OCI-M1 (cell line): ENCODE measurements at places on chromosomes 16 and 17.
A peak's percentile ranks its signal among the peaks of the same experiment; 100 is the strongest.

- no peak for DNase-seq
These were observed 89.6 kb downstream of the GPR139 start for GRCh38 chr16:19984135-19984534.

GRCh38 chr16:49473131-49473530 is 99.5 kb downstream of the C16orf78 start:
- no peak for DNase-seq

- no peak for DNase-seq
These were observed 643.6 kb downstream of the HS3ST4 start for GRCh38 chr16:26335236-26335853.

DNA sequence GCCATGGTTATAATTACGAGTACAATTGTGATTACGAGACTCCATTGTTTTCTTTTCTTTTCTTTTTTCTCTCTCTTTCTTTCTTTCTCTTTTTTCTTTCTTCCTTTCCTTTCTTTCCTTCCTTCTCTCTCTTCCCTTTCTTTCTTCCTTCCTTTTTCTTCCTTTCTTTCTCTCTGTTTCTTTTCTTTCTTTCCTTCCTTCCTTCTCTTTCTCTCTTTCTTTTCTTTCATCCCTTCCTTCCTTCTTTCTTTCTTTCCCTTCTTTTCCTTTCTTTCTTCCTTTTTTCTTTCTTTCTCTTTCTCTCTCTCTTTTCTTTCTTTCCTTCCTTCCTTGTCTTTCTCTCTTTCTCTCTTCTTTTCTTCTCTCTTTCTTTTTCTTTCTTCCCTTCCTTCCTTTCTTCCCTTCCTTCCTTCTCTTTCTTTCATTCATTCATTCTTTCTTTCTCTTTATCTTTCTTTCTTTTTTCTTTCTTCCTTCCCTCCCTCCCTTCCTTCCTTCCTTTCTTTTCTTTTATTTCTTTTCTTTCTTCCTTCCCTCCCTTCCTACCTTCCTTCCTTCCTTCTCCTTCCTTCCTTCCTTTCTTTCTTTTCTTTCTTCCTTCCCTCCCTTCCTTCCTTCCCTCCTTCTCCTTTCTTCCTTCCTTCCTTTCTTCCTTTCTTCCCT is 14.1 kb upstream of the NTN1 start:
- DNase-seq, result no peak

- no peak for DNase-seq
These were observed 2.3 kb downstream of the LRRC3C start for GRCh38 chr17:39929646-39930407.

DNA sequence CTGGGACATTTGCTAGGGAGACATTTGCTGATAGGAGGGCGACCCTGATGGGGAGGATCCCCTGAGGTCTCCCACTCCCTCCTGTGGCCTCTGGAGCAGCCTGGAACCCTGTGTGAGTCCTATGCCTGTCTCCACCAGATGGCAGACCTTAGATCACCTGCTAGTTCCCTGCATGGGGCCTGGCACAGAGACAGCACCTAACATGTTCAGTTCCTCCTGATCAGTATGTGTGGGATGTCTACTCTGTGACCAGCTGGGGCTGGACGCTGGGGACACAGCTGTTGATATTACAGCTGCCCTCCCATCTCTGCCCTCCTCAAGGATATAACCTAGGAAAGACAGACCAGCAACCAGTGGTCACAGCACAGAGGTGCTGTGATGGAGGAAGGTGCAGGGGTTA is 1.1 kb upstream of the ADCY7 start:
- peak; percentile 48 for DNase-seq

DNA sequence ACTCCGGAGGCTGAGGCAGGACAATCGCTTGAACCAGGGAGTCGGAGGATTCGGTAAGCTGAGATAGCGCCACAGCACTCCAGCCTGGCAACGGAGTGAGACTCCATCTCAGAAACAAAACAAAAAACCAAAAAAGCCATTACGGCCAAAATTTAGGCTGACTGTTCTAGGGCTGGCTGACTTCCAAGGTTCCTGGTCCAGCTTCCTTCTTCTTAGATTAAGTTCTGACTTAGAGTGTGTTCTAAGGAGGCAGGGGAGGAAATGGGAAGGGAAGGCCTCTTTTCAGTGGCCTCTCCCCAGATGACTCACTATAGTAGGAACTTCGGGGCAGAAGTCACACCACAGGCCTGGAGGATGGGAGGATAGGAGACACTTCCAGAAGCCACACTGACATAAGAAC is 27.7 kb upstream of the CLEC18B start:
- peak; percentile 15 for DNase-seq

DNA sequence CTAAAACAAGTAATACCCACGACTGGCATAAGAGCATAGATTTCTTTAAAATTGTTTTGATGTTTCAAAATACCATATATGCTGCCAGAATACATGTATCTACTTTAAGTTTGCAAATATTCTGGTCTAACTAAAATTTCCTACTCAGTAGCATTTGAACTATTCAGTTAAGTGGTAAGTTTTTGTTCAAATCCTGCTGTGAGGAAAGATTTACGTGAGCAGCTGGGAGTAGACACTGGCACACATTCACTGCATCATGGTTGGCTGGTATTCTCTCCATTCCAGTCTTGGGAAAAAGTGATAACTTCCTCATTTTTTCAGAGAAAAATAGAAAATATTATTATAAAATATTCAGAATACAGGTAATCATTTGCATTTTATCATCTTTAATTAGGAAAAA is 133.6 kb downstream of the SKAP1 start:
- DNase-seq, result no peak

DNA sequence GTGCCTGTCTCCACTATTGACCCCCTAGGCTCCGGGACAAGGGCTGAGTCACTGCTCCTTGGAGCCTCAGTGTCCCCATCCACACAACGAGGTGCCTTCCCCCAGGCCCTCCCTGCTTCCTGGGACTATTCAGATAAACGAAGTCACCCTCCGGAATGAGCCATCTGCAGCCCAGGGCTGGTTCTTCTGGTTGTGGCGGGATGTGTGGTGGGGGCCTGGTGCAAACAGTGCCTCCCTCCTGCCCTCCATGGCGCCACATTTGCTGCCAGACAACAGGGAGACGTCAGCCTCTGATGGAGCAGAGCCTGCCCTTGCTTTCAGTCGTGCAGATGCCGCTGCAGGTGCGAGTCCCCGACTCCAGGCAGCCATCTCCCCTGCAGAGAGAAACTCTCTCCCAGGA is 5.1 kb upstream of the KRT16 start:
- no peak for DNase-seq

GRCh38 chr16:77169650-77170236 is 21.2 kb upstream of the MON1B start:
- peak; percentile 71 for DNase-seq

GRCh38 chr17:7080456-7081041 is 498 bp upstream of the CLEC10A start:
- DNase-seq, result no peak

GRCh38 chr17:7019367-7019766 is 3.5 kb upstream of the BCL6B start:
- no peak for DNase-seq

- DNase-seq, result no peak
These were observed 35.2 kb downstream of the SLC7A5 start for GRCh38 chr16:87834005-87834667.

- no peak for DNase-seq
These were observed 9.3 kb upstream of the DUSP14 start for GRCh38 chr17:37480427-37480826.

GRCh38 chr16:77443357-77444146 is 8.7 kb upstream of the ADAMTS18 start:
- DNase-seq, result no peak

DNA sequence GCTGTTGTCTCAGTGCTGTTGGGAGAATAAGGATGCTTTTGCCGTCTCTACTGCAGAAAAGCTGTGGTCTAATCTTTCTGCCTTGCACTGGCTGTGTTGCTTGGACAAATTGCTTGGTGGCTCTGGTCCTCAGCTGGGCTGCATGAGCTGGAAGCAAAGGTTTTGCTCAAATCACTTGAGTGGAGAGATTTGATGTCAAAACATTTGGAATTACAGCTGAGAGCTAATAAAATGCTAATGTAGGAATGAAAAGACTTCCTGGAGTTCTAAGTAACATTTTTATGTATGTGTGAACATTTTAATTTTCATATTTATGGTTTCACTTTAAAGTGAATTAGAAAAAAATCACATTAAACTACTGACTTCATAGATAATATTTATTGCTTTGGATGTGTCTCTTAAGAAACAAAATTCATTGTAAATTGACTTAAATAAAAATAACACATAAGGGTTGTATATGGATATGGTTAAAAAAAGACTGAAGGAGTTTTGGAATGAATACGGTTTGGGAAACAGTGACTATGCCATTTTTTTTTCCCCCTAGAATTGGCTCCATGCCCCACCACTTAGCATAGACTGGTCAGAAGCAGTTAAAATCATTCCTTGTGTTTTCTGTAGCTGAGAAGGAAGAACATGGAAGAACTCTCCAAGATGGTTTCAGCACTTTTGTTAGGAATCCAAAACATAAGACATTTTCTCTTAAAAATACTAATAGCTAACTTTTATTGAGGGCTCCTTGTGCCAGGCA is 39.2 kb upstream of the FAM20A start:
- no peak for DNase-seq

DNA sequence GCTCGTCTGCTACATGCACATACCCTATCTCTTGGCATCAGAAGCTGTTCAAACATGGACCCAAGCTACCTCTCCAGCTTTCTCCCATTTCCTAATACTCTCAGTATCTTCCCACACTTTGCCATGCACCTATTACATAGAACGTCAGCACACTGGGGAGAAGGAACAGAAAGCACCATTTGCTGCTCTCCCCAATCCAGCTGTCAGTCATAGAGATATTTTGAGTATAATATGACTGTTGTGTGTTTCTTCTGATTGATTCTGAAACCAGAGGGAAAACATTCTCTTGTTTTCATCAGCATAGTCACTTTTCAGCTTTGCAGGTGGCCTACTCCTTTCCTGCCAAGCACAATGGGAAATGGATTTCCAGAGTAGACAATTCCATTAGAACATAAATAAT is 107.1 kb downstream of the ADAMTS18 start:
- DNase-seq, result no peak

- DNase-seq, result no peak
These were observed 4.9 kb upstream of the RASD1 start for GRCh38 chr17:17500999-17501605.

- no peak for DNase-seq
These were observed 297.3 kb downstream of the ABCC12 start for GRCh38 chr16:47858333-47858982.

GRCh38 chr16:57024894-57025680 is 35.7 kb downstream of the NLRC5 start:
- no peak for DNase-seq

GRCh38 chr17:47924785-47925677 is 16.3 kb upstream of the PNPO start:
- DNase-seq, result no peak

- no peak for DNase-seq
These were observed 39.2 kb upstream of the MAF start for GRCh38 chr16:79639576-79640311.

DNA sequence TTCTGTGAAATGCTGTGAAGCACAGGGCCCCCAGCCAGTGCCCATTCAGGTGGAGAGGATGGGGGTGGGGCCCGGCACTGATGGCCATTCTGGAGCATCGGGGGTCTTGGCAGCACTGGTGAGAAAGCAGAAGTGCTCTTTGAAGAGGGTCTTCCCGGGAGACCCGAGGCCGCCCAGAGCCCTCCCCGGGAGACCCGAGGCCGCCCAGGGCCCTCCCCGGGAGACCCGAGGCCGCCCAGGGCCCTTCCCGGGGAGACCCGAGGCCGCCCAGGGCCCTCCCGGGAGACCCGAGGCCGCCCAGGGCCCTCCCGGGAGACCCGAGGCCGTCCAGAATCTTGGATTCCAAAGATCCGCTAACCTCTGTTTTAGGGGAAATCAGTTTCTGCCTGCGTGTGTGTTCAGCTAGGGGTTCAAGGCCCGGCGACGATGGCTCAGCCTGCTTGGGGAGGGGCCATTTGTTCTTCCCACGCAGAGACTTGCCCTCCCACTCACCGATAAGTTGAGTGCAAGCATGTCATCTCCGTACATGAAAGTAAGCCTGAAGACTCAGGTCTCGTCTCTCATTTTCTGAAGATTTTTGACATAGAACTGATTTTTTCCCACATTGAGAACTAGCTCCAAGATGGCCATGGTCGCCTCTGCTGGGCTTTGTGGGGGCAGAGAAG is 35.2 kb upstream of the CAPN15 start:
- DNase-seq, result no peak

DNA sequence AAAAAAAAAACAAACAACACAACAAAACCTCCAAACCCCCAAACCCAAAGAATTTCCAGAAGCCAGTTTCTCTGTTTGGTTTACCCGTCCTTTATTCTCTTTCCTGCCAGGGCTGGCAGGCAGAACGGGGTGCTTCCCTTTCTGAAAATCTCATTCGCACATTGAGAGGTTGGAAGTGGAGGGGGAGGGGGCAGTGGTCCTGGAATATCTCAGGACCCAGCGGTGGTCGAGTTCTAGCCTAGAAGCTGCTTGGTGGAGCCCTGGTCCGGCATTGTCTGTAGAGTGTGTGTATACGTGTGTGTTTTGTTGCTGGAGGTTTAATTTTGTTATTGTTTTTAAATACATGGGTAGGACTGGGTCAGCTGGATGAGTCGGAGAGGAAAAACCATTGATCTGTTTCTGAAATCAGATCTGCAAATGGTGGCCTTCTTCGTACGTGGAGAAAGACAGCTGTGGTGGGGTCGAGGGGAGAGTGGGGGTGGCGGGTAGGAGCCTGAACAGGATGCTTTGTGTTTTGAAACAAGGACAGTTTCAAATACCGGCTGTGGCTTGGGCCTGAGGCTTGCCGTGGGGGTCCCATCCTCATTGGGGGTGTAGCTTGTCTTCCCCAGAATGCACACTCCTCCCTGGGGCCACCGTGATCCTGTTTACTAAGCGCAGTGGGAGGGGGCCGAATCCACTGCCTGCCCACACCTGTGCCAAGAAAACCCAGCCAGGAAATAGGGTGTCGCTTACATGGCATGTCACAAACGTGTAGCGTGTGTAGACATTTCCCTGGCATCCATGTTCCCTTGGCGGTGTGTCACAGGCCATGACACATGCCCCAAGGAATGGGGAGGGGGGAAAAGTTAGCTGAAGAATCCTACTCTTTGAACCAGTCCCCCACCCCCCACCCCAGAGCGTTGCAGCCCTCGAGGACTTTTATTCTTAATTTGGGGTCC is 1.6 kb downstream of the CMIP start:
- peak; percentile 51 for DNase-seq

DNA sequence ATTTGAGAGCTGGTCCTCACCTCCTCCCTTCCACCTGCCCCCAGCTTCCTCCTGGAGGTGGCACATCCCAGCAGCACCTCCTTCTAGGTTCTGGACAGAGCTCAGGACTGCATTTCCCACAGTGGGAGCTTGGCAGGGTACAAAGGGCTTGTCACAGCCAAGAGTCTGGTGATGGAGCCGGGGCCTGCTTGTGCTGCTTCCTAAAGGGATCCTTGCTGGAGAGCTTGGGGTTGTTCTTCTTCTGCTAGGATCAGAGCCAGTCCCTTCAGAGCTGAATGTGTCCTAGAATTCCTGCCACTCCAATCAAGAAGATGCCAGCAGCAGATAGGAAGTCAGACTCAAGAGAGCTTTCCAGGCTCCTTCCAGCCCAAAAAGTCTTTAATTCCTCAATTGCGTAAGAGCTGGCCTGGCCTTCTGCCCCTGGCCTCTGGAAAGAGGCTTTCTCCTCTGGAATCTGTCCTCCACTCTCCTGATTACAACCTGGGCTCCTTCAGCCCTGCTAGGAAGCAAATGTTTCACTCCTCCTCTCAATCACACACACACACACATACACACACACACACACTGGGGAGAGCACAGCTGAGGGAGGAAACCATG is 4.4 kb downstream of the CD300E start:
- DNase-seq, result no peak
